ENCODE measurements at places on chromosomes 16 and 17.

- DNase-seq, result no peak
Observed at GRCh38 chr17:63433746-63434591, 12.1 kb downstream of the CYB561 start.

GRCh38 chr17:44335564-44335963, 9.5 kb upstream of the GRN start:
- no peak for DNase-seq

DNA sequence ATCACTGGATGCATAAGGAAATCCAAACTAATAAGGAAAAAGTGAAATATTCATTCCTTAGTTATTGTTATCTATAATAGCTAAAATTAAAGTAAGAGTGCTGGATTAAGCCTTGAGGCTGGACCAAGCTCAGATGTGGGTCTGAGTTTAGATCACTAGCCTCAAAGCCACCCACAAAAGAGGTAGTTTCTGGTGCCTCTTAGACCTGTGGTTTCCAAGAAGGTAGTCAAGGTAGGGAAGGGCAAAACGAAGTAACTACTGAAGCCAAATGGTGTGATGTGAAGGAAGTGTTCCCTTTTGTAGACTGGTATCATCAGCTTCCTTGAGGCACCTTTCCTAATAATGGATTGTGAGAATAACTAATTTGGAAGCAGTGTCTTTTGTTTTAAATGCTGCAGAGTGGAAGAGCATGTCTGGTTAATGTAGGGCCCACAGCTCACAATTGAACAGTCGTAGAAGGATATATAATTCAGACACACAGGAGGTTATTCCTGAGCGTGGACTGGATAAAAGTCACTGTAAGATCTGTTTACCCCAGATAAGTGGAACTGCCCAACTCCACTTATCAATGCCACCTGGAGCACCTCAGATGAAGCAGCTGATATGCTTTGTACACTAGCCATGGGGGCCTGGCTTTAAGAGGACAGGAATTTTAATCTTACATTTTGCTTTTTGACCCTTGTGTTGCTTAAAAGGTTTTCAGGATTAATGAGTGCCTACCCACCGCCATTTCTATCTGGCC, 31.7 kb upstream of the LCMT1 start:
- DNase-seq, result no peak

GRCh38 chr17:62718429-62718828, 89.7 kb downstream of the MARCHF10 start:
- DNase-seq, result no peak

DNA sequence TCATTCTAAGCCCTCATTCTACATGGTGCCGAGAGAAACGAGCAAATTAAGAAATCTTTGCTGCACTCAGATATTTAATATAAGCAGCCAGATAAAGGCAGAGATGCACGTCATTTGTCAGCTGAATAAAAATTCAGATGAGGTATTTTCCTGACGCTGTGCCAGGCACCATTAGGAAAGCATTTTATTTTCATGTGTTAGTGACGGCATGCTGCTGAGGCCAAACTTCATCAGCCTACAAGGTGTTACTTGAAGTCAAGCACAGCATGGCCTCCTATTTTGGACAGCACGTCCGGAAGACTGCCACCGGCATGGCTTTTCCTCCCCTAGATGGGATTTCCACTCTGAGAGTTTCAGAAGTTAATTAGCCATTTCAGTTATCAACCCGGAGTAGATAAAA, 70.3 kb downstream of the IRX3 start:
- no peak for DNase-seq

GRCh38 chr17:47203984-47204721, 5.0 kb upstream of the MYL4 start:
- DNase-seq, result no peak

GRCh38 chr17:61454381-61455323, 2.4 kb downstream of the TBX4 start:
- peak; percentile 69 for DNase-seq

DNA sequence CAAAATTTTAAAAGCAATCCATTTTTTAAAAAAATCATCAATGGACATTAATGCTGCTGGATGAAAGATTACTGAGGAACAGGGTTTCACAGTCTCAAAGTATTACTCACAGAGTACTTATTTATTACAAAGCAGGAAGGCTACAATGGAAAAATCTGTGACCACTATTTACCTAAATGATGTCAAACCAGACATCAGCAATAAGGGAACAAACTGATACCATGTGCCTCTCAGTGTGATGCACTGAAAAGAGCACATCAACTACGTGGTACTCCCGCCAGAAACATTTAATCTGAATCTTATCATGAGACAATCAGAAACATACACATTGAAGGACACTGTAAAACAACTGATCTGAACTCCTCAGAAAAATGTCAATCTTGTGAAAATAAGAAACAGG, 124.2 kb downstream of the PARN start:
- DNase-seq, result no peak

DNA sequence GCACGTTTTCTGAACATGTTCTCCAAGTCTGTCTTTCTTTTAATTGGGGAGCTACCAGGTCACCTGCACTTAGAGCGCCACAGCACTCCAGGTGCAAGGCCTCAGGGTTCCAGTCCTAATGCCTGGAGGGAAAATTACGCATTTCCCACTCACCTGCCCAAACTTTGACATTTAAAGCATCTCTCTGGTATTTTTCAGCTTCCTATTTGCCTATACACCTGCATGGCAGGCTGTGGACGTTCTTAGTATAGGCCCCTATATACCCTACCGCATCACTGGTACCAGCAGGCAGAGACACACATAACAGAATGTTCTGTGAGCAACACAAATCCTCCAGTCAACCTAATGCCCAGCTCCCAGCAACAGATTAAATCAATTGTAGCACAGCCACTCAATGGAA, 213.3 kb downstream of the MRTFB start:
- DNase-seq, result no peak

GRCh38 chr17:31494259-31495021, 103.0 kb downstream of the RAB11FIP4 start:
- no peak for DNase-seq

DNA sequence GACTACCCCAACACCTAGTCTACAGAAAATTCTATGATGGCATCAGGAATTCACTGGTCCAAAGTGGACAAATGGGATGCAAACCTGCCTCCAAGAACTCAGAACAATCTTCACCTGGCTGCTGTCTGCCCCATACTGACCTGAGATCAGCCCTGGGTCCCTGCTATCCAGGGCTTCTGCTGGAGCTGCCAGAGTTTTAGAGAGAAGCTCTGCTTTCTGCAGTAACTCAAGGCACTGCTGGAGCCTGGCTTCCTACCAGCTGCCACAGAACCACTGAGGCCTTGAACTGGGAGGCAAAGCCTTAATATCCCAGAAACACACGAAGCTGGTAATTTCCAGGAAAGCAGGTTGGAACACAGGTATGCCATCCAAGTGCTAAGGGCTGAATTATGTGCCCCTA, 7.5 kb downstream of the TMEM170A start:
- DNase-seq, result no peak

DNA sequence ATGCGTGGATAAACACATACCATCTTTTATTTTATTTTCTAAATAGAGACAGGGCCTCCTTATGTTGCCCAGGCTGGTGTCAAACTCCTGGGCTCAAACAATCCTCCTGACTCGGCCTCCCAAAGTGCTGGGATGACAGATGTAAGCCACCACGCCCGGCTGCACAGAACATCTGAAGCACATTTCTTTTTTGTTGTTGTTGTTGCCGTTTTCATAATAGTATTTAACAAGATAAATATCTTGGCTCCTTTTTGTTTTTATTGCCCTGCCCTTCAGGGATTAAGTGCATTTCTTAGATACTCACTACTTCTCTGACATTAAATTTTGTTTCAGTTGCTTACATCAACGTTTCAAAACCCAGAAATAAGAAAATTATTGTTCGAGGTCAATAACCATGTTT, 37.4 kb downstream of the ANKRD11 start:
- DNase-seq, result no peak

GRCh38 chr17:7393613-7394451, 493 bp downstream of the PLSCR3 start:
- DNase-seq, result peak; percentile 78

GRCh38 chr16:84446596-84447392, 57.7 kb downstream of the MEAK7 start:
- no peak for DNase-seq

DNA sequence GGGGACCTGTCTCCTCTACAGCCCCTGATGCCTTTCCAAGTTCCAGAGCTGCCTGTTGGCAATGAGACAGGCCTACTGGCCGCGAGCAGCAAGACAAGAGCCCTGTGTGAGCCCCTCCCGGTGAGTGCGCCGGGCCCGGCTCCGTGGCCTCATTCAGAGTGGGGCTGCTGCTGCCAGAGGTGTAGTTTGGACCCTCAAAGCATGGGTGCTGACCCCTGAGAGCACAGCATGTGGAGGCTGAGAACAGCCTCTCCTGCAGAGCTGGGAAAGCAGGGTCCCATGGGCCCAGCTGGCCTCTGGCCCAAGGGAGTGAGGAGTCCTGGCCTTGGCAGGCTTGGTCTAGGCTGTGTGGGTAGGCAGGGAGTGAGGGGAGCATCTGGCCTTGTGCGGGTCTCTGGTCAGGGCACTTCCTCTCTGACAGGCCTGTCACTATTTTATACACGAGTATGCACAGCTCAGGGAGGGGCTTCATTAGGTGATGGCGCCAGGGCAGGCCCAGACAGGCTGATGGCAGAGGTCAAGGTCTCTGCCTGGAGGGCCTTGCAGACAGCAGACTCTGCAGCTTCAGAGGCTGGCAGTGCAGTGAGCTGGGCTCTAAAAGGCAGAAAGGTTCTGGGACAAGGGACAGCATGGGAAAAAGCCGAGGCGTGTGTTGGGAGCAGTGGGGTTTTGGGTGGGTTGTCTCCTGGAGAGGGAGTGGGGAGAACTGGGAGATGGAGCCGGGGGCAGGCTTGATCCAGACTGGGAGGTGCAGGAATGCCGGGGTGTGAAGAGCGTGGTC, 43.4 kb downstream of the ADCY7 start:
- no peak for DNase-seq

DNA sequence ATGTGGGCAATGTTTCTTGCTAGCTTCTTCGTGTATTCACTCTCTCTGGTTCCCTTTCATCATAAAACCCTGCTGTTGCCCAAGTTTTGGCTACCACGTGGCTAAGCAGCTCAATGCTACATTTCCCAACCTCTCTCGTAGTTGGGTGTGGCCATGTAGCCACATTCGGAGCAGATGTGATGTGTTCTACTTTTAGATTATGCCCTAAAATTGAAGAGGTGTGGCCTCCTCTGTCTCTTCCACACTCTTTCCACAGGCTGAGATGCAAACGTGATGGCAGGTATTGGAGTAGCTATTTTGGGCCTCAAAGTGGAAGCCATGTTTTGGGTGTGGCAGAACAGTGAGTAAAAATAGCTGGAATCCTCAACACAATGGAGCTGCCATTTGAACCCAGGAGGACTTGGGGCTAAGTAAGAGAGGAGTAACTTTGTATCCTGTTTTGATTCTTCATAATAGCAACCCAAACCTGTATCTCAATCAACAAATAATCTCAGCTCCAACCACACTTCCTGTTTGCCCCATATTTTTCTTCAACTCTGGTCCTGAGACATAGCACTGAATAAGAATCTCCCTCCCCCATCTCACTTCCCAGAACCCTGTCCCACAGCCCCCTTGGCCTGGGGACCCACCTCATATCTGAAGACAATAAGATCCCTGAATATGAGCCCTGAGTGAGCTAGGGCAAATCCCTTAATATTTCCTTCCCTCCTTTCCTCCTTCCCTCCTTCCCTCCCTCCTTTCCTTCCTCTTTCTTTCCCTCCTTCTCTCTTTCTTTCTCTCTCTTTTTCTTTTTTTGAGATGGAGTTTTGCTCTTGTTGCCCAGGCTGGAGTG, 4.0 kb downstream of the NUPR1 start:
- DNase-seq, result no peak

GRCh38 chr17:68290268-68290954, 516 bp downstream of the SLC16A6 start:
- no peak for DNase-seq

DNA sequence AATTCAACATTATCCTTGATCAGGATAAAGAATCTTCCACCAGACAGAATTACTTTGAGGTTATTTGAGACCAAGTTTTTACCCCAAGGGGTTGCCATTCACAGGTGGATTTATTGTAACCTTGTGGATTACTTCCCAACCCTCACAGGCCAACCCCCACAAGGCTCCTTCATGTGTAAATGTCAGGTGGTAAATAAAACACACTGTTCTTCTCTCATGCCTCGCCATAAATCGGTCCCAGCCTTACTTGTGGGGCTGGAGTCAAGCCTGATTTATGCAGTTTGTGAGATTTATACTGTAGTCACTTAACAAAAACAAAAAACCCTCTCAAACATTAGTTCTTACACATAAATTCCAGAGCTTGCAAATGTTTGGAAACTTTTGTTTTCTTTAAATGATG, 98.6 kb upstream of the IRX3 start:
- DNase-seq, result no peak

GRCh38 chr16:31416371-31416770, 11.8 kb downstream of the COX6A2 start:
- DNase-seq, result no peak

- DNase-seq, result no peak
Observed at GRCh38 chr16:13111747-13112146, 210.3 kb downstream of the SHISA9 start.

DNA sequence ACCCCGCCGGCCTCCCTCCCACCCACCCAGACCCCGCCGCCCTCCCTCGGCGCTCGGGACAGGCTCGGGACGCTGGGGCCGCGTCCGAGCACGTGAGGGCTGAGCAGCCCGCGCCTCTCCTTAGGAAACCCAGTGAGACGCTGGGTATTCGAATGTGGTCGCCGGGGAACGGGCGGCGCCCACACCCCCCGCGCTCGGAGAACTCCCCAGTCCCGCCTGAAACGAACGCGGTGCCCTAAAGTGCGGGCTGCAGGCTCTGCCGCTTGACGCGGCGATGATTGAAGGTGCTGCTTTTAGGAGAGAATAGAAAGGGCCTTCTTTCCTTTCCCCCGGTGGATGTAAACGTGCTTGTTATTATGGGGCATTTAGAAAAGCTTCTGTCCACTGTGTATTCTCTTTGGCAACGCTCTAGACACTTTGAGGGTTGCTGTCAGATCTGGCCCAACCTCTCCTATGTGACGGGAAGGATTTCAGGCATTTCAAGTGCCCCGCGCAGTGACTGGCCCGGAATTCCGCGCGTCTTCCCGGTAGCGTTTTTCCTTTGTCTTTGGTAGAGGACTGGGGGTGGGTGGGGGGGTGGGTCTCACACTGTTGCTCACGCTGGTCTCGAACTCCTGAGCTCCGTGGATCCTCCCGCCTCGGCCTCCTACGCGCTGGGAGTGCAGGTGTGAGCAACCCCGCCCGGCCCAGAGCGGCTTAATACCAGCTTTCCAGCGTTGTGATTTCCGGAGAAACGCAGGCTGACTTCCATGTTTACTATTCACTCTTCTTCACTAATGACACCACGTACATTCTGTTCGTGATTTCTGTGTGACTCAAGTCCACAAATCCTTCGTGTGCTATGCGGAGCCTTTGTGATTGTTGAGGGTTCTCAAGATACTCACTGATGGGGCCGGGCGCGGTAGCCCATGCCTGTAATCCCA, 21.8 kb upstream of the FOXK2 start:
- DNase-seq, result peak; percentile 68

- DNase-seq, result no peak
Observed at GRCh38 chr17:59876107-59876506, 16.6 kb downstream of the TUBD1 start.

DNA sequence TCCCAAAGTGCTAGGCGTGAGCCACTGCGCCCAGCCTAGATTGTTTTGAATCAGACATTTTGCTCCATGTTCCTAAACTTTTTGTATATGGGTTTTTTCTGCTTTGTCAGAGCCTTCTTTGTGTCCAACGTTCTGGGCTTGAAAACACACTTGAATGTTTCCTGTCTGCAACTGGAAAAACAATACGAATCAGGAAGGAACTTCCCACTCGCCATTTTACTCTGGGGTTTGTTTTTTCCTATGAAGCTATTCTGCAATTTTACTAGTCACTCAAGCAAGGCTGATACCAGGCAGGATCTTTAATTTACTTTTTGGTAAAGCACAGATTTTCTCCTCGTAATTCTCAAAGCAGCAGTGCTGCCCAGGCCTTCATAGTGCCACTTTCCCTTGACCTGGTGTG, 31.6 kb downstream of the ARHGAP17 start:
- DNase-seq, result no peak
